Posterior vena cava (tissue), 2 donors: ENCODE measurements at places on chromosomes 7 and 10. TPM values are rescaled to one million over a fixed set of nuclear protein-coding genes. Genes with fewer than 3 reads are reported as not detected.

DNA sequence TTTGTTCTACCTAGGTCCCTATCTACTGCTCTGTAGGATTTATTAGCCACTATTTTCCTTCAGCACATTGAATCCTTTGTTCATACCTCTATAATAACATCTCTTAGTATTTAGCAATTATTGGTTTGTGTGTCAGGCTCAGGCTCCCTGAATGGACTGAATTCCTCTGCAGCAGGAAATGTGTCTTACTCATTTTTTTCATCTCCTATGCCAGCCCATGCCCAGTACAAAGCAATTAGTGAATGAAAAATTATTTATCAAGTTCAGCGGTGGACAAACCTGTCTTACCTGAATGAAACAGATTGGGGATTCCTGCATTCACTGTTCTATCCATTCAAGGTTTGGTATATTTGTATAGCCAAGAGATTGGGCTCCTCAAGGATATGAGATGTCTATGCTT, 53.7 kb downstream of the C1GALT1 start:
- no peak for DNase-seq

DNA sequence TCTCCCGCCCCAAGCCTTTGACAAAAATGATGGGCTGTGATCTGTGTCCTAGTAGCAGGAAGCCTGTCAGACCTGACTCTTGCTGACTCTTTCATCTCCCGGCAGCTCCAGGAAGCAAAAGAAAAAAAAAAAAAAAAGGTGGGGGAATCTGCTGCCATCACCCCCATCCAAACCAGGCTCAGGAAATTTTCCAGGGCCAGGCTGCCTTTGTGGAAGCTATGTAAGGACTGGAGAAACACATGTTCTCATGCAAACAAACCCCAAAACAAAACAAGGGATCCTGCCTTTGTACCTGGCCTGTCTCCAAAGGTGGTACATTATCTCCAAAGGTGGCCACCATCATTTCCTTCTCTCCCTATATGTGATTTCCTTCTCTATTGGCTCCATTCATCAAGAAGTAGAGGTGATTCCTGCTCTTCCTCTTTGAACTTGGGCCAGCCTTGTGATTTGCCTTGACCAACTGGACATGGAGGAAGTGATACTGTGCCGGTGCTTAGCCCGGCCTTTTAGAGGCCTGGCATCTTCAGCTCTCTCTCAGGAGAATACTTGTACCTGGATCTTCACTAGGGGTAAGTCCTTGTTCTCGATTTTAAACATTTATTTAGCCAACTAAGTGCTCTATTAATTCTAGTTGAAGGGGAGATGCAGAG, 192.2 kb upstream of the SVIL start:
- no peak for DNase-seq

GRCh38 chr7:128937647-128938543, at the start of gene IRF5:
Gene IRF5, plus strand, starts transcription at chr7:128937927. Its CDS starts 4,155 bp downstream, at chr7:128942082.
- DNase-seq = peak; percentile 90

- no peak for DNase-seq
Measured at GRCh38 chr7:38940774-38941173, 31.8 kb upstream of the VPS41 start.

GRCh38 chr7:137642031-137642430, 204.7 kb downstream of the DGKI start:
- DNase-seq = no peak

DNA sequence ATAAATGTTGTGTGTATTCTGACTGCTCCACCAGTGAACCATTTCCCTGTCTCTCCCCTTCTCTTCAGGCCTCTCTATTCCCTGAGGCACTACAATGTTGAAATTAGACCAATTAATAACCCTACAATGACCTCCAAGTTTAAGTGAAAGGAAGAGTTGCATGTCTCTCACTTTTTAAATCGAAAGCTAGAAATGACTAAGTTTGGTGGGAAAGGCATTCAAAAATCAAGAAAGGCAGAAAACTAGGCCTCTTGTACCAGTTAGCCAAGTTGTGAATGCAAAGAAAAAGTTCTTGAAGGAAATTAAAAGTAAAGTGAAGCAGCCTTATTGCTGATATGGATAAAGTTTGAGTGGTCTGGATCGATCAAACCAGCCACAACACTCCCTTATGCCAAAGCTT, 198.3 kb upstream of the YAE1 start:
- DNase-seq = no peak

- no peak for DNase-seq
Measured at GRCh38 chr10:31490858-31491504, 172.0 kb downstream of the ZEB1 start.

- DNase-seq = no peak
Measured at GRCh38 chr7:31735991-31736982, 49.3 kb downstream of the PPP1R17 start.

GRCh38 chr7:30694774-30695721, 12.8 kb upstream of the CRHR2 start:
- no peak for DNase-seq

DNA sequence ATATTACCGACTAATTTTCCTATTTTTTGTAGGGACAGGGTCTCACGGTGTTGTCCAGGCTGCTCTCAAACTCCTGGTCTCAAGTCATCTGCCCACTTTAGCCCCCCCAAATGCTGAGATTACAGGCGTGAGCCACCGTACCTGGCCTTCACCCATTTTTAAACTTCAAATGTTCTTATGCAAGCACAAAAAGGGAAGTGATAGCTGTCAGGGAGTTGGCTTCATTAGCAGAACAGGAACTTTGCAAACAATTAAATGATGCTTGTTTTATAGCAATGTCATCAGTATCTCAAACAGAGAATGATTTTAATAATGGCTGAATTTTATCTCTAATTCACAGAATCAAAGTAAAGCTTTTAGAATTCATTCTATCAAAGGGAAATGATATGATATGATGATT, 49.8 kb upstream of the FAM171A1 start:
- DNase-seq = no peak

GRCh38 chr7:94422136-94422535, 27.4 kb downstream of the COL1A2 start:
- DNase-seq = no peak

DNA sequence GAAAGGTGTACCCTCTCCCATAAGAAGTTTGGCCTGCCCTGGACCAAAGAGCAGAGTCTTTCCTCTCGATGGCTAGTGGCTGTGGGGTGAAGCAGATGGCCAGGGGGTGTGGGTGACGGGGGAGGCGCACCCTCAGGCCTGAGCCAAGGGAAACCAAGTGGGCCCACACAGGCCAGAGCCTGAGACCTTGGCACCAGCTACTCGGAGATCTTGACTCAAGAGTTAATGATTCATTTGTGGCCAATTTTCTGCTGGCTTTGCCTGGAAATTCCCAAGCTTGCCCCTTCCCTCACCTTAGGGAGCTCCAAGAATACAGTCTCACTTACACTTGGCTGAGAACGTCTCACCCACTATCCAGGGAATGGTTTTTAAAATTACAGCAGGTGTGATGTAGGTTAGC, 42.7 kb downstream of the ZMIZ1 start:
- no peak for DNase-seq

GRCh38 chr10:13231190-13231589, 3.0 kb downstream of the UCMA start:
- DNase-seq = no peak

GRCh38 chr7:54981913-54982312, 36.9 kb upstream of the EGFR start:
- no peak for DNase-seq

DNA sequence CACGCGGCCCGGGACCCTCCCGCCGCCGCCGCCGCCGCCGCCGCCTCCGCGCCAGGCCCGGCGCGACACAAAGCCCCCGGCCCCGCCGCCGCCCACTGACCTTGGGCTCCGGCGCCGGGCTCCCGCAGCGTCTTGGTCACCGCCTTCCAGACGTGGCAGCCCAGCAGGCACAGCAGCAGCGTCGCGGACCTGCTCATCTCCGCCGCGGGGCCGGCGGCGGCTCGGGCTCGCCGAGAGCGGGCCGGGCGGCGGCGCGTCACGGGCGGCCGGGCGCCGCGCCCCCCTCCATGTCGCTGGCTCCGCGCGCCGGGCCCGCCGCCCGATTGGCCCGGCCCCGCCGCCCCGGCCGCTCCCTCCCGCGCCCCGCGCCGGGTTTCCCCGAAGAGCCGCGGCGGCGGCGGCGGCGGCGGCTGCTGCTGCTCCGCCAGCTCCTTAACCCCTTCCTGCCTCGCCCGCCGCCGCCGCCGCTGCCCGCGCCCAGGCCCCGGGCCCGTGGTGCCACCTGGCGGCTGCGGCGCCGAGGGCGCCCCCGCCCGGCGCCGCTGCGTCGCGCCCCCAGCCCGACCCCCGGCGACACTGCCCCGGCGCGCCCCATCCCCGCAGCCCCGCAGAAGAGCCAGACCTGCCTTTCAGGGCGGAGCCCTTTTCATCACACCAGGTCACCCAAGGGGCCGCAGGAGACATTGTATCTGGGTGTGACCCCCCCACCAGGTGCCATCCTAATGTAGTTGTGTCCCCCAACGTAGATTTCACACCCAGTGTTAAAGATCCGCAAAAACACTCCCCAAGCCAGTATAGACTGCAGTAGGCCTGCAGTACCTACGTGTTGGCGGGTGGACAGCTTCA, at the start of gene FAM171A1:
Gene FAM171A1, minus strand, starts transcription at position 434 of the 846 bp plus-strand sequence. Its CDS starts 237 bp downstream, at position 197.
- DNase-seq = no peak

GRCh38 chr10:118062798-118063238, 16.1 kb upstream of the RAB11FIP2 start:
- DNase-seq = no peak

GRCh38 chr10:99537086-99537988, 4.6 kb downstream of the NKX2-3 start:
- no peak for DNase-seq

- no peak for DNase-seq
Measured at GRCh38 chr10:69464401-69464800, 13.1 kb downstream of the TSPAN15 start.

- peak; percentile 55 for DNase-seq
Measured at GRCh38 chr7:159094023-159094740, 50.5 kb downstream of the VIPR2 start.

The TAS2R40 gene
- total RNA-seq = not detected

The POLR2J3 gene
- total RNA-seq = 21.9 TPM

The TRIL gene
- total RNA-seq = 10.6 TPM

The MNX1 gene
- not detected for total RNA-seq

The LRRC18 gene
- not detected for total RNA-seq

The CPVL gene
- 23.8 TPM for total RNA-seq

The ADRA2A gene
- total RNA-seq = 6.6 TPM

The TRIM50 gene
- 0.32 TPM for total RNA-seq

The NPC1L1 gene
- total RNA-seq = 0.14 TPM

The CLIP2 gene
- 26.6 TPM for total RNA-seq

The SFTPD gene
- 0.19 TPM for total RNA-seq

The ACSM6 gene
- not detected for total RNA-seq
